ENCODE measurements at places on chromosomes 13 and 19. TPM values are rescaled to one million over a fixed set of nuclear protein-coding genes. Genes with fewer than 3 reads are reported as not detected.

LONP1 gene
- total RNA-seq: 63.2 TPM

FAM83E gene
- total RNA-seq: 0.36 TPM

DCLK1 gene
- 0.86 TPM for total RNA-seq

SCAF1 gene
- total RNA-seq: 75.1 TPM

ZNF415 gene
- total RNA-seq: not detected

MCF2L gene
- 0.41 TPM for total RNA-seq

SLITRK6 gene
- 0.63 TPM for total RNA-seq

FXYD3 gene
- 0.32 TPM for total RNA-seq

RFC3 gene
- 30.9 TPM for total RNA-seq

PALM gene
- total RNA-seq: 17.2 TPM

KLK8 gene
- total RNA-seq: not detected

LGALS7 gene
- not detected for total RNA-seq

SGCG gene
- not detected for total RNA-seq

FDX2 gene
- total RNA-seq: 37.4 TPM

ZNF225 gene
- total RNA-seq: 2.6 TPM

PLK5 gene
- total RNA-seq: not detected

TYROBP gene
- total RNA-seq: not detected

TEX29 gene
- total RNA-seq: not detected

DPF1 gene
- 4.8 TPM for total RNA-seq

ENOX1 gene
- total RNA-seq: 0.97 TPM

CYP4F2 gene
- total RNA-seq: not detected

ZNF8 gene
- total RNA-seq: 0.93 TPM

TTC9B gene
- 0.34 TPM for total RNA-seq

PLVAP gene
- total RNA-seq: not detected

CEBPA gene
- 11.2 TPM for total RNA-seq

CASP14 gene
- not detected for total RNA-seq

LILRB4 gene
- total RNA-seq: not detected

MYDGF gene
- total RNA-seq: 131 TPM

CLIP3 gene
- 0.95 TPM for total RNA-seq

KLK12 gene
- total RNA-seq: not detected

PRTN3 gene
- total RNA-seq: not detected

KIR2DL1 gene
- not detected for total RNA-seq

HOMER3 gene
- total RNA-seq: 21.5 TPM

ZNF444 gene
- total RNA-seq: 31.5 TPM

CYP2B6 gene
- total RNA-seq: not detected

FUT3 gene
- total RNA-seq: not detected

RASIP1 gene
- total RNA-seq: 1.4 TPM

NMRK2 gene
- total RNA-seq: not detected

DACH1 gene
- not detected for total RNA-seq

ZNF816 gene
- 0.12 TPM for total RNA-seq

WDR88 gene
- not detected for total RNA-seq

LIM2 gene
- not detected for total RNA-seq

All from A549 treated with ZK216348 at 1 μM for 4 hours (cell line).